ENCODE measurements at places on chromosomes 2 and 18.

- DNase-seq, result peak; percentile 50
Observed at GRCh38 chr18:13216092-13216582, 2.4 kb upstream of the LDLRAD4 start.

DNA sequence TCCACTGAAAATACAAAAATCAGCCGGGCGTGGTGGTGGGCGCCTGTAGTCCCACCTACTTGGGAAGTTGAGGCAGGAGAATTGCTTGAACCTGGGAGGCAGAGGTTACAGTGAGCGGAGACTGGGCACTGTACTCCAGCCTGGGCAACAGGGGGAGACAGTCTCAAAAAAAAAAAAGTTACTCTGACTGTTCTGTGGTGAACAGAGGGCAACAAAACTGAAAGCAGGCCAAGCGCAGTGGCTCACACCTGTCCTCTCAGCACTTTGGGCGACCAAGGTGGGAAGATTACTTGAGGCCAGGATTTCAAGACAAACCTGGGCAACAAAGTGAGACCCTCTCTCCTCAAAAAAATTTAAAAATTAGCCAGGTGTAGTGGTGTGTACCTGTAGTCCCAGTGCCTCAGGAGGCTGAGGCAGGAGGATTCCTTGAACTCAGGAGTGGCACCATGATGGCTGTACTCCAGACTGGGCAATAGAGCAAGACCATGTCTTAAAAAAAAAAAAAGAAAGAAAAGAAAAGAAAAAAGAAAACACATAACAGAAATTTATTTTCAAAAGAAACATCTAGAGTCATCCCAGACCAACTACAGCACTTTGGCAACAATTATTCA lies 13.6 kb upstream of the RTN4 start:
- no peak for DNase-seq

- DNase-seq, result no peak
Observed at GRCh38 chr2:115036818-115037217, 594.4 kb downstream of the DPP10 start.

DNA sequence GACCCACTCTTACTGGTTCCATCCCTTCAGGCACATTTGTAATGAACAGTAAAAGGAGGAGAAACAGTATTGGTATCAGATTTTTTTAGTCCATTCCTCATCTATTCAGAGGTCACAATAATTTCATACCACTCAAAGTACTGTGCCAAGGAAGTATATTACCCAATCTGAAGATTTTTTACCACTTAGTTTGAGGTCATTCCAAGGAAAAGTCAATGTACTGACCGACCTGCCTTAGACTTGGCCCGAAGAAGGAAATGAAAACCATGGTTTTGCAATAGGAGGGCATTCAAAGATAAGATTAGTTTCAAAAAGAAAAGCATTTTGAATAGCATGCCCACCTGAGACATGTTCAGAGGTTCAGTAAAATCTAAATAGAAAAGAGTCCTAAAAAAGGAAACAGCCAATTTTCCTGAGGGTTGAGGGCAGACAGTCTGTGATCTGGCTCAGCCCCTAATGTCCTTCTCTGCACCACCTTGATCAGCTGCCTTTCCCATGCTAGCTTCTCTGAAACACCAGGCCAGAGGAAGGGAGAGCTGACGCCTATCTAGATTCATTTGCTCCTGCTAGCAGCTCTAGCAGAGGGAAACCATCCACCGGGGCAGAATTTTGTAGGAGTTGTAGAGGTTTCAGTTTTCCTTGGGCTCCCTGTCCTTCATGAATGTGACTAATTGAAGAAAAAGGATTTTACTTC lies 107.3 kb upstream of the FZD5 start:
- DNase-seq, result no peak

- DNase-seq, result no peak
Observed at GRCh38 chr2:187051350-187051749, 202.4 kb upstream of the ZSWIM2 start.

- DNase-seq, result no peak
Observed at GRCh38 chr2:147854557-147855134, 9.8 kb downstream of the ACVR2A start.
